CD4-positive, alpha-beta T cell (primary cell): ENCODE measurements at places on chromosomes 3 and 15.

DNA sequence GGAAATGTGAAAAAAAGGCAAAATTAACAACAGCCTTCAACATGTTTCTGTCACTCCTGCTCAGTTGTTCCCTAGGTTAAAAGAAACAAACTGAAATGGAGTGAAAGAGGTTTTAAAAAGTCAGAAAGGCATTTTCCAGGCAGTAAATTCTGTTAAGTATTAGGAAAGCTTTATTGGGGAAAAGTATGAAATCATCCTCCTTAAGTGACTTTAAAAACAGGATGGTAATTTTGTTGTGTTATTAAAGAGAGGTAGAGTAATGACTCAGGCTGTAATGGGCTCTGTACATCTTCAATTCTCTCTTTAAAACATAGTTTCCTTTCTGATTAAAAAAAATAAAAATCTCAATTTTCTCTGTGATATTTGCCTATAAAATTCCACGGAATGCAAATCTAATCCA is 81.1 kb downstream of the OTOL1 start:
- no peak for DNase-seq

GRCh38 chr15:36571301-36571700 is 8.1 kb upstream of the CDIN1 start:
- no peak for DNase-seq

GRCh38 chr3:81416812-81417211 is 344.6 kb downstream of the GBE1 start:
- no peak for DNase-seq

DNA sequence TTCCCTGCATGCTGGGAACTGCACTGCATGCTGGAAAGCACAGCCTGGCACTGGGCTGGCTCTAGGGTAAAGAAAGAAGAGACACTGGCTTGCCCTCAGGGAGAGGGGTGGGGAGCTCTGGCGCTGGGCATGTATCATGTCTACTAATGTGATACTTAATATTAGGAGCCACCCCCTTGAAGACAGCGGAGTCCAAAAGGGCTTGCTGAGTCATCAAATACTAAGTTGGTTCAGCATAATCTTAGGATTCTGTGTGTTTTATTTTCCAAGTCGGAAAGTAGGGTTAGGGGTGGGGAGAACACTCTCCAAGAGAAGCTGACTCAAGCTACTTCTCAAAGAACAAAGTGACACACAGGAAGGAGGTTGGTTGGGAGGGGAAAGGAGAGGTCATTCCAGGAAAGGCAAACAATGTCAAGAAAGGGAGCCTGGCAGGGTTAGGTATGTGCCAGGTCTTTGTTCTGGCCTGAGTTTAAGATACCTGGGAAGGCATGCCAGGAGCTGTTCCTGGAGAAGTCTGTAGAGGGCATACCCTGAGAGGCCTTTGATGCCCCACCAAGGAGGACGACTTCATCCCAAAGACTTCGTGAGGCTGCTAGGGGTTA is 237.8 kb upstream of the NR2E3 start:
- DNase-seq, result no peak

DNA sequence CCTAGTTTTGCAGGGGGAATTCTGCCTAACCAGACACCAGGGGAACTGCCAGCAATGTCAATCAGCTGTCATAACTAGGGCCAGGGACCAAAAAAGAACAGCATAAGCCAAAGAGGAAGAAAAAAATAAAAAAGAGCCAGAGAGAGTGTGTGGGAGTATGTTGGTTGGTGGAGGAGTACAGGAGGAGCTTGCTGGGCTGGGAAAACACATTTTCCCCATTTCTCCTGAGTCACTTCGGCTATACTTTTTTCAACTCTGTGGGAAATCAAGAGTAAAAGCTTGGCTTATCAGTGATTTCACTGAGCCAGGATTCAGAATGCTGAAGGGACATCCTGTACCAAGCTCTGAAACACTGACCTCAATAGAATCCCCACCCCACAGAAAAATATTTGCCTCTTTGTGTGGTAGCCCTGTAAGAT is 144.7 kb upstream of the DPH6 start:
- no peak for DNase-seq
